ENCODE measurements at places on chromosomes 16 and 17.

- no peak for DNase-seq
Measured at GRCh38 chr17:36931697-36932382, 5.4 kb upstream of the LHX1 start.

- DNase-seq, result no peak
Measured at GRCh38 chr16:497258-497657, 30.3 kb upstream of the CAPN15 start.

- no peak for DNase-seq
Measured at GRCh38 chr17:22435231-22435974, 743.1 kb downstream of the KCNJ18 start.

GRCh38 chr16:54110016-54110981 is 176.3 kb downstream of the IRX3 start:
- DNase-seq, result no peak

- no peak for DNase-seq
Measured at GRCh38 chr16:68715471-68715870, 21.6 kb upstream of the CDH1 start.

DNA sequence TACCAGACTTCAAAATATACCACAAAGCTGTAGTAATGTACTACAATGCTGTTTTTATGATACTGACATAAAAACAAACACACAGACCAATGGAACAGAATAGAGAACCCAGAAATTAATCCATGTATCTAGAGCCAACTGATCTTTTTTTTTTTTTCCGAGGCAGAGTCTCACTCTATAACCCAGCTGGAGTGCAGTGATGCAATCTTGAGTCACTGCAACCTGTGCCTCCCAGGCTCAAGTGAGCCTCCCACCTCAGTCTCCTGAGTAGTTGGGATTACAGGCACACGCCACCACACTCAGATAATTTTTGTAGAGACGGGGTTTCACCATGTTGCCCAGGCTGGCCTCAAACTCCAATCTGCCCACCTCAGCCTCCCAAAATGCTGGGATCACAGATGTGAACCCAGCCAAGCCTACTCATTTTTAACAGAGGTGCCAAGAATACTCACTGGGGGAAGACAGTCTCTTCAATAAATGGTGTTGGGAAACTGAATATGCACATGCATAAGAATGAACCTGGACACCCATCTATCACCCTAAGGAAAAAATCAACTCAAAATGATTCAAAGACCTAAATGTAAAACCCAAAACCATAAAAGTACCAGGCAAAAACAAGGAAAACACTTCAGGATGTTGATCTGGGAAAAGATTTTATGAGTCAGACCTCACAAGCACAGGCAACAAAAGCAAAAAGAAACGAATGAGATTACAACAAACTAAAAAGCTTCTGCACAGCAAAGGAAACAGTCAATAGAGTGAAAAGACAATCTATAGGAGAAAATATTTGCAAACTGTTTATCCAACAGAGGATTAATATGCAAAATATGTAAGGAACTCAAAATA is 63.1 kb downstream of the STX8 start:
- no peak for DNase-seq

- no peak for DNase-seq
Measured at GRCh38 chr17:20206591-20206990, 197.4 kb downstream of the SPECC1 start.

Data from T-helper 2 cell (primary cell).